ENCODE measurements at places on chromosomes 3 and 15. TPM values are rescaled to one million over a fixed set of nuclear protein-coding genes. Genes with fewer than 3 reads are reported as not detected.

- DNase-seq = no peak
These were observed 86.1 kb downstream of the ADAMTS17 start for GRCh38 chr15:100255644-100256043.

- no peak for DNase-seq
These were observed 151.0 kb upstream of the THBS1 start for GRCh38 chr15:39429898-39430357.

DNA sequence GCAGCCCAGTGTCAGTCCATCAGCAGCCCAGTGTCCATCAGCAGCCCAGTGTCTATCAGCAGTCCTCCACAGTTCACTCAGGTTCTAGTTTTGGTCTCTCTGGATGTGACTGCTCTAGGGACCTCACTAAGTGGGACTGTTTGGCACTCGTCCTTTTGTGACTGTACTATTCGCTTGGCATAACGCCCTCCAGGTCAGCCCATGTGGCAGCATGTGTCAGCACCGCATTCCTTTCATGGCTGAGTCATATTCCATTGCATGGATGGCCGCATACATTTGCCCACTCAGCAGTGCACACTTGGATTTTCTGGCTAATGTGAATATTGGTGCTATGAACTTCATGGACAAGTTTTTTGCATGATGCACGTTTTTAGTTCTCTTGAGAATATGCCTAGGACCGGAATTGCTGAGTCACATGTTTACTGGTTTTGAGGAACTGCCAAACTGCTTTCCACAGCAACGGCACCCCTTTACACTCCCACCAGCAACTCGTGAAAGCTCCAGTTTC is 16.4 kb downstream of the CHST13 start:
- DNase-seq = peak; percentile 15

DNA sequence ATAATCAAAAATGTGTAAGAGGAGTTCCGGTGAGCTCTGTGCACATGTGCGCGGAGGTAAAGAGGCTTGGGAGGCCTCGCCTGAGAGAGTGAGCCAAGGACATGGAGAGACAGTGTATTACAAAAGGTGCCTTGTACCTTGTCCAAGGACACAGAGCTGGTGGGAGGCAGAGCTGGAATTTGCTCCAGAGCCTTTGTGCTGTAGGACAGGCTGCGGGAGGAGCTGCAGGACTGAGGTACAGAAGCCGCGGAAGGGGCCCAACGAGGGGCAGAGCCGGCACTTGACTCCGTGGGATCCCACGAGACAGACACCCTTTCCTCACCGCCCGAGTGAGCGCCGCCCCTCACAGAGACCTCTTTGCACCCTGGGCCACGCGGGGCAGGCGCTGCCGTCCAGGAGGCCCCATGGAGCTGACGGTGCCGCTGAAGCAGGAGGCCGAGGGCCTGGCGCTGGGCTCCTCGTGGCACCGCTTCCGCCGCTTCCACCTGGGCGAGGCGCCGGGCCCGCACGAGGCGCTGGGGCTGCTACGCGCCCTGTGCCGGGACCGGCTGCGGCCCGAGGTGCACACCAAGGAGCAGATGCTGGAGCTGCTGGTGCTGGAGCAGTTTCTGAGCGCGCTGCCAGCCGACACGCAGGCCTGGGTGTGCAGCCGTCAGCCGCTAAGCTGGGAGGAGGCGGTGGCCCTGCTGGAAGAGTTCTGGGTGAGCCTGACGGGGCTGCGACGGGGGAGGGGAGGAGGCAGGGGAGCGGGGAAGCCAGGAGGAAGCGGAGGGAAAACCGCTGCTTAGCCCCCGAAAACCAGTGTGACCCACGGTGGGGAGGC is 68.7 kb downstream of the SLTM start:
- DNase-seq = peak; percentile 76

Gene AKAP13
- total RNA-seq = 47.3 TPM
